ENCODE measurements at places on chromosomes 13 and 19.

- DNase-seq: peak; percentile 52
Observed at GRCh38 chr19:1076951-1077350, 10.0 kb downstream of the ARHGAP45 start.

- DNase-seq: peak; percentile 60
Observed at GRCh38 chr19:6087074-6087571, 23.2 kb downstream of the RFX2 start.

- DNase-seq: no peak
Observed at GRCh38 chr19:2983351-2984214, 6.2 kb downstream of the TLE6 start.

DNA sequence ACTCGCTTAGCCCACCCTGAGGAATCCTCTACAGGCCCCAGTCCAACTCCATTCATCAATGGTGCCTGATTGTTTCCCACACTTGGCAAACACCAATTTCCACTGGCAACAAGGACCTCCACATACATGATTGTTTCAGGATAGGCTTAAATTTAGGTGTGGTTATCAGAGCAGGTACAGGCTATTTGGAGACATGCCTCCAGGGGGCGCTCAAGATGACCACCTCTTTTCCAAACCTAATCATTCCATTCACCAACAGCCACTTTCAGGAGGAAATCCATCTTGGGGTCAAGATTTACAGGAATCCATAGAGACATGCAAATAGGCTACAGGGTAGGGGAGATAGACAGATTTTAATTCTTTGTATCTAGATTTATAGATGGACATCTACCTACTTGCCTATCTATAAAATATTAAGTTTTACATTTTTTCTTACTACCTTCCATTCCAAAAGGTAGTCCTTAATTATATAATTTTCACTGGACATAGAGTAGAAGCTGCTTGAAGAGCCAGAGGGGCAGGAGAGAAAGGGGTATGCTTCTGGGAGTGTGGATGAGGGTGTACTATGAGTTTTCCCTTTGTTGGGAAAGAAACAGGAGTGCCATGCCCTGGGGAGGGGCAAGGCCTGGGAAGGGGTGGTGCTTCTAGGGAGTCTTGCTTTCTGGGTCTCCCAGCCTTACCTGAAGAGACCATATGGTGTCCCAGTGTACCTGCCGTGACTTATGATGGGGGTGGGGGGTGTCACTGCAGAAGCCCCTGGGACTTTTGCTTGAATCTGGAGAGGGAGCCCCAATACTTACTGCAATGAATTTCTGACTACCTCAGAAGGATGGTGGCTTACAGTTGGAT lies 14.1 kb upstream of the PCDH8 start:
- no peak for DNase-seq

GRCh38 chr19:53254411-53255341 lies at the start of gene ZNF677:
Gene ZNF677 (minus strand): TSS chr19:53254873. CDS start chr19:53251550, 3,323 bp downstream.
- DNase-seq: no peak

DNA sequence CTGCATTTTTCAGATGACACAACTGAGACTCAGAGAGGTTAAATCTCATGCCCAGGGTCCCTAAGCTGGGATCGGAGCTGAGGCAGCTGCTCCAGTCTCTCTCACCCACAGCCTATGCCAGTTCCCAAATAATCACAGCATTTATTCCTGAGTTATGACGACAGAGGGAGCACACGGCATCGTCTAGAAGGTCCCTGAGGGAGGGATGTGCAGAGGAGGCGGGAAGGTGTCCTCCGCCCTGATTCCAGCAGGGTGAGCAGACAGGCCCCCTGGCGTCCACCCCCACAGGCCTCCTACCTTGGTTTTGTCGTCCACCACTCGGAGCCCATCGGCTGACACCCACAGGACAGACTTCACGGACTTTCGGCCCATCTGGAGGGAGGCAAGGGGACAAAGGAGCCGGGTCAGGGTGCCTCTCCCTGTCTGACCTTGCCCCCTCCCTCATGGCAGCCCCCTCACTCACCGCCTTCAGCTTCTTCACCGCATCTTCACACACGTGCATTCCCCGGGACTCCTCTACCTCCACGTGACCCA lies 8.0 kb downstream of the NUMBL start:
- no peak for DNase-seq

DNA sequence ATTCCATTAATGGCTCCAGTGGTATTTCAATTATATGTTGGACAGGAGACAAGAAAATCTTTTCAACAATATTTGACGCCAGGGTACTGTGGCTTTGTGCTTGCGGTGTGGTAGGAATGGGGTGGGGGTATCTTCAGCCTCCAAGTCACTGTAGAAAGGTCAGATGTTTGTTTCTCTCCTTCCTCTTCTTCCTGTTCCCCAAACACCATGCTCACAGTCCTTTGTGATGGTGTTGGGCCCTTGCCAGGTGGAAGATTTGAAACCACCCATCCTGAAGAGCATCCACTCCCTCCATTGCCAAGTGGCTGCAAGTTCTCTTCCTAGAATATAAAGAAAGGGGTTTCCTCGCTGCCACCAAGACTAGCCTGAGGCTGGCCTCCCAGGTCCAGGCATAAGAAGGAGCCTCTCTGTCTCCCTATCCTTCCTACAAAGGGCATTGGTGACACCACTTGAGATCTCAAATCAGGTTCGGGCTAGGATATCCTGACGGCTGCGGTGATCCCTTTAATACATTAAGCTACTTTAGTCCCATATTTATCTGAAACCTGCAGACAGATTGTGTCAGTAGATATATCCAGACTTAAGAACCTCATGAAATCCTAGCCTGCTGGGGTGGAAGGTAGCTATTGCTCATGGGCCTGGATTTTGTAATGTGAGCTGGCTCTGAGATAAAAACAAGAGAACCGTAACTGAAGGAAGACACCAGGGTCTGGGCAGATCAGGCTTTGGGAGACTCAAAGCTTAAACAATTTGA lies 64.3 kb upstream of the SIAH3 start:
- DNase-seq: no peak

DNA sequence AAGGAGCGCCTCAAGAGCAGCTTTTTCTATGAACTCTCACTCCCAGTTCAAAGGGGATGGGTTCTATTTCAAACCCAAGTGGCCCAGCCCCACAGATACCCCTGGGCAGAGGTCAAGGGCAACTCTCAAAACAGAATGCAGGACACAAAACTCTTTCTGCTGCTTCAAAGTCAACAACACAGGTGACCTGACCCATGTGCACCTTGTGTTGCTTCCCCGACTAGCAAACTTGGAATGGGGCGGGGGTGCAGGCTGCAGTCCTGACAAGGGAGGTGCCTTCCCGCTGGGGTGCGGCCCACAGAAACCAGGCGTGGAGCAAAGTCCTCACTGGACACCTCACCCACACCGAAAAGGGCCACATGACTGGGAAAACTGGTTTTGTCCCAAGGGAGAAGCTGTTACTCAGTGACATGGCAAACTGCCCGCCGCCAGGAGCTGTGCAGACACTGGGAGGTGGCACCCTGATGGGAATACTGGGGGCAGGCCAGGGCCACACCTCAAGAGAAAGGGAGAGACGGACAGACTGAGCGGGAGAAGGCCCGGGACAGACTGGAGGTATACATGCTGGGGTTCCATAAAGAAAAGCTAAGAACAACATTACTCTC lies 17.4 kb downstream of the ZC3H4 start:
- no peak for DNase-seq

DNA sequence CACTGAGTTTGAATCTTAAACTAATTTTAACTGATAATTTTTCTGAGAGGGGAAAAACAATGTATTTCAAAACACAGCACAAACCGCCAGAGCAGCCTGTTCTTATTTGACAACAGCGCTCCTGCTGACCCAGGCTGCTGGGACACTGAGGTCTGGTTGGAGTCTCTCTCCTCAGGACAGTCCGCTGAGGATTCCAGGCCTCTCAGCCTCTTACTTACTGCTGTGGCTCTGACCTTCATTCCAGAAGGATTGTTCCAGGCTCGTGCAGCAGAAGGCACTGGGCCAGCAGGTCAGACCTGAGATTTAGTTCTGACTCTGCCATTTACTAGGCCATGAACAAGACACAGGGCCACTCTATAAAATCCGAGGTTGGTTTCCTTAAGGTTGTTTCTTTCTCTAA lies 393.6 kb downstream of the TDRD3 start:
- no peak for DNase-seq

- no peak for DNase-seq
Observed at GRCh38 chr13:77725071-77725470, 27.6 kb downstream of the SLAIN1 start.

DNA sequence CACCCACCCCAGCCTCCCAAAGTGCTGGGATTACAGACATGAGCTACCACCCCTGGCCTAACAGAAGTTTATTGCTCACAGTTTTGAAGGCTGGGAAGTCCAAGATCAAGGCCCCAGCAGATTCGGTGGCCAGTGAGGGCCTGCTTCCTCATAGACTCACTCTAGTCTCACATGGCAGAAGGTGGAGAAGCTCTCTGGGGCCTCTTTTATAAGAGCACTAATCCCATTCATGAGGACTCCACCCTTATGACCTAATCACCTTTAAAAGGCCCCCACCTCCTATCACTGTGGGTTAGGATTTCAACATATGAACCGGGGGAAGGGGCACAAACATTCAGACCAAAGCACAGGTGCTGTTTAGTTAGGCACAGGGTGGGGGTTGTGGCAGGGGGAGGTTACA lies 6.9 kb upstream of the SWSAP1 start:
- no peak for DNase-seq

DNA sequence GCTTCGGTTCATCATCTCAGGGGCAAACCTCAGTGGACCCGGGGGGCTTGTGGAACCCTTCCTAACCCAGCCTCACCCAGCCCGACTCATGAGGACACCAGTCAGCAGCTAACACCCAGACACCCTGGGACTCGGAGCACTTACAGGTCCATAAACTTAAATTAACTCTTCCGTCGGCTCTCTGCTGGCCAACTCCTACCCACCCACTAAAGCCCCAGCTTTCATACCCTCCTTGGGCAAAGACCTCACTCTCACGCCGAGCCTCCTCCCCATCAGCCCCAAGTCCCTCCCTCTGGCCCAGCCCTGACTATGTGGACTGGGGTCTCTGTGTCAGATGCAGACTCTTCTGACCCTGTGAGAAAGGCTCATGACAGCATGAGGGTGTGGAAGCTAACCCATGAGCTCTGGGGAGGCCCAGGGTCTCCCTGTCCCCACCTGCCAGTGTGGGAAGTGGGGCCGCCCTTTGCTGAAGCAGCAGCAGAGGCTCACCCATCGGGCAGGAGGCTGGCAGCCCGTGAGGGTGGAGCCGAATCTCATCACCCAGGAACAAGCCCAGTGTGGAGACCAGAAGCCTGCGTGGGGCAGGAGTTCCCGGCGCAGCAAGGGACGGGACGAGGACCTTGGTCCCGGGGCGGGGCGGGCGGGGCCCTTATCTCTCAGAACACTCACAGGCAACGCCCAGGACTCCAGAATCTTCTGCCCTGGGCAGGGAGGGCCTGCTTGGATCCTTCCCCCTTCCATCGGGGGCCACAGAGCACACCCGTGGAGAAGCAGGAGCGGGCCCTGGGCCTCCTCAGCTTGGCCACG lies 19.8 kb downstream of the TCF3 start:
- DNase-seq: no peak

DNA sequence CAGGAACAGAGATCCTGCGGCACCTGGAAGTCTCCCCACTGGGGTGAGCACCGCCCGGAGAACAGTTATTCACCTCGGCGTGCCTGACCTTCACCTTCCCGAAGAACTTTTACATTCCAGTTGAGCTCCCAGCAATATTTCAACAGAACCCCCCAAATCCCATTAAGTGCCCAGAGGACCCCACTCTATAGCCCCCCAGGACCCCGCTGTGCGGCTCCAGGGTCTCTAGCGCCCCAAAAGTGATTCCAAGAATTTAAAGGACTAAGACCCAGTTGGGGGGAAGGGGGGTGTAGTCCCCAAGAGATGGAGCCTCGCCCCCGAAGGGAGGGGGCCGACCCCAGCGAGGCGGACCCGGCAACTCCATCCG lies 480 bp downstream of the GPR108 start:
- no peak for DNase-seq

DNA sequence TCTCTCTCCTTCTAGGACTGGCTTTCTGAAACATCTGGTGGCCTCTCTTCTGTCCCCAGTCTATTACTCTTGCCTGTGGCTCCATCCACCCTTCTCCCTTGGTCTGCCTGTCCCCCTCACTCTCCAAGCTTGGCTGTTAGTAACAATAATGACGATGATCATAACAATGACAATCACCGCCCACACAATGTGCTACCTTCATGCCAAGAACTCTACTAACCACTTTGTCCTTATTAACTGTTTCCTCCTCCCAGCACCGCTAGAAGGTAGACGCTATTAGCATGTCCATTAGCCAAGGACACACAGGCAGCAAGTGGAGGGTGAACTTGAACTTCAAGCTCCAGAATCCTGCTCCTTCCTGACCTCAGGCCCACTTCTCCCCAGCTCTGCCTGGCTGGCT lies 2.7 kb downstream of the GYS1 start:
- DNase-seq: no peak

- DNase-seq: no peak
Observed at GRCh38 chr19:54461210-54461609, 2.4 kb downstream of the LENG9 start.

DNA sequence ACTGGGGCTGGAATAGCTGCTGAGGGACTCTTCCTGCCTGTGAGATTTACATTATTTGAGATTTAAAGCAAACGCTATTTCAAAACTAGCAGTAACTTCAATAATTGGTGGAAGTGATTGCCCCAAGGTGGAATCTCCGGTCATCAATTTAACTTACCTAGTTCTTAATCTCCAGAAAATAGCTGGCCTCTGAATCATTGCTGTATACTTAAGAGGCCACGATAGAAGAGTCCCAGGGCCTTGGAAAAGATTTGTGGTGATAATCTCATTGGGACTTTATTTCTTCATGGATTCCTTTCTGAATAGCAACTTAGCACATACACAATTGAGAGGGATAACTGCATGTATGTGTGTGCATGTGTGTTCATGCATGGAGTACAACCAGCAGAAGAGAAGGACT lies 120.2 kb downstream of the DNAJC15 start:
- DNase-seq: no peak

DNA sequence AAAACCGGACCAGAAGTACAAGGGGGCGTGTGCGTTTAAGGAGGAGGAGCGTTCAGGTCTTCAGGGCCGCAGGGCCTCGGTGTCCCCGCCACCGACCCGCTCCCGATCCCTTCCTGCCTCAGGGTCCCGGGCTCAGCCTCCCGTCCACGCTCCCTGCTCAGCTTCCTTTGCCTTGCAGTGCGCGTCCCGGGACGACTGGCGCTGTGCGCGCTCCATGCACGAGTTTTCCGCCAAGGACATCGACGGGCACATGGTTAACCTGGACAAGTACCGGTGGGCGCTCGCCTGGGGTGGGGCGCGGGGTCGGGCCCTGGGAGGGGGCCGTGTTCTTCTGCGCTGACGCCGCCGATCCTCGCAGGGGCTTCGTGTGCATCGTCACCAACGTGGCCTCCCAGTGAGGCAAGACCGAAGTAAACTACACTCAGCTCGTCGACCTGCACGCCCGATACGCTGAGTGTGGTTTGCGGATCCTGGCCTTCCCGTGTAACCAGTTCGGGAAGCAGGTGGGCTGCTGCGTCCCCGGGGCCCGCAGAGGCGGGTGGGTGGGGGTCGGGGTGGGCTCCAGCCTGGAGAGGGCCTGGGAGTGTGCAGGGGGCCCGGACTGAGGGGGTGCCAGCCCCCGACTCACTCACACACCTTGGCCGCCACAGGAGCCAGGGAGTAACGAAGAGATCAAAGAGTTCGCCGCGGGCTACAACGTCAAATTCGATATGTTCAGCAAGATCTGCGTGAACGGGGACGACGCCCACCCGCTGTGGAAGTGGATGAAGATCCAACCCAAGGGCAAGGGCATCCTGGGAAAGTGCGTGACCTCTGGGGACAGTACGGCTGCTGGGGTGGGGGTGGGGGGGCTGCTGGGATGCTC lies 1.4 kb downstream of the GPX4 start:
- DNase-seq: peak; percentile 23

- DNase-seq: no peak
Observed at GRCh38 chr13:100495455-100495854, 93.1 kb downstream of the GGACT start.
